DMS53 (cell line): ENCODE measurements at places on chromosomes 12 and 14.

GRCh38 chr14:60183741-60184140 lies 18.5 kb upstream of the DHRS7 start:
- peak; percentile 23 for DNase-seq

DNA sequence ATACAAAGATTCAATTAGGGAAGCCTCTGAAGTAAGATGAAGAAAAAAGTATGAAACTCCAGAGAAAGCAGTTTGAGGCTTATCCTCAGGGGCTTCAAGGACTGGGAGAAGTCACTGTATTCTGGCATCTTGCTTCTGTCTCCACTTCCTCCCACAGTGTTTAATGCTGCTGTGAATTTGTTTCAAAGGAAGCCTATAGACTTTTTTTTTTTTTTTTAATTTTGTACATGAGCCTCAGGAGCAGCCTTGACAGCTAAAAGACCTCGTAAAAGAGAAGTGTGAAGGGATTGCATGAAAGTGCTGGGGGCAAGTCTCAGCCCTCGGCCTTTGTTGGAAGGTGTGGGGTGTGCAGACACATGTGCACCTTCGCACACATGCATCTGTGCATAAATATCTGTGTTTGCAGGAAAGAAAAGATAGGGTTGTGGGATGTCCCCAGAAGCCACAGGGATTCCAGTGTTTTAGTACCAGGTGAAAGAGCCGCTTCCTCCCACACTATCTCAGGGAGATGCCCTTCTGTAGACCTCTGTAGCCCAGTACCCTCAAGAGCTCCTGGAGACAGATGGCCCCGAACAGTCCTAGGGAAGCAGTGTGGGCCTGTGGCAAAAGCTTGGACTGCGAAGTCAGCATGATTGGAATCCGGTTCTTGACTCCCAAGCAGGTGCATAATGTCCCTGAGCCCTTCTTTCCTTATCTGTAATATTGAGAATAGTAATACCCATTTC lies 193.5 kb upstream of the BCL2L14 start:
- peak; percentile 79 for DNase-seq

DNA sequence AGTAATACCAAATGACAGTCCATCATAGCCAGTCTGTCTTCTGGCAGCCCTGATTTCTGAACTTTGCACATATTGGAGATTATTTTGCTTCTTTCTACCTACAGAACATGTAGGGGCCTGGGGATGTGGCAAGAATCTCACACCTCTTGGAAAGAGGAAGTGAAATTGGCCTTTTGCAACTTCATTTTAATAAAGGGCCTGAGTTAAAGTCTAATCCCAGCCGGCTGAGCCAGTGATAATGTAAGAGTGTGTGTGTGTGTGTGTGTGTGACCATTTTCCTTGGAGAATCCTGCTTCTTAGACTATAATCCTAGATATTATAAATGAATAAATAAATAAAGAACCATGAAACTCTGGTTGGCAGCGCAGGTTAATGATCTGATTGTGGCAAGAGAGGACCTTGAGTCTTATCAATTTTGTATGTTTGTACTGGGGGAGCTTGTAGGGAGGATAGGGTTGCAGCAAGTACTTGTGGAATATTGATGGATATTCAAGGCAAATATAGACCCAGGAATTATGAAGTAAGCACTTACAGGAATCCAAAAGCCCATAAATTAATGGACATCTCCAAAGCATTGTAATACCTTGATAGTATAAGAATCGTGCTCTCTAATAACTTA lies 233.2 kb upstream of the AMIGO2 start:
- no peak for DNase-seq

DNA sequence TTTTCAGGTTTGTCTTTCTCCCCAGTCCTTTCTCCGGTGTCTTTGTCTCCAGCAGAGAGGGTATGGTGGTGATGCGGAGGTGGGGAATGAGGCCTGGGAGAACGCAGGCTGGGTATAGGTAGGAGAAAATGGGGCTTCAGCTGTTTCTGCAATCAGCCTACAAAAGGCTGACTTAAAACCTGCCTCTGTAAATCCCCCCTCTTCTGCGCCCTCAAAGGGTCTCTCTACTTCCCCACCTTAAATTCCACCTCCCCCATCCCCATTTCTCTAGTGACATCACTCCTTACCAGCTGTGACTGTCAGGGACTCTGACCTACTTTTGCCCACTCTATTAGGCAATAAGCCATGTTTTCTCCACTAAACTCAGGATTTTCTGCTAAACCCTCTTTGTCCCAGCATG lies 8.1 kb upstream of the RIMKLB start:
- DNase-seq: no peak

GRCh38 chr12:5864972-5865371 lies 80.1 kb downstream of the ANO2 start:
- no peak for DNase-seq

DNA sequence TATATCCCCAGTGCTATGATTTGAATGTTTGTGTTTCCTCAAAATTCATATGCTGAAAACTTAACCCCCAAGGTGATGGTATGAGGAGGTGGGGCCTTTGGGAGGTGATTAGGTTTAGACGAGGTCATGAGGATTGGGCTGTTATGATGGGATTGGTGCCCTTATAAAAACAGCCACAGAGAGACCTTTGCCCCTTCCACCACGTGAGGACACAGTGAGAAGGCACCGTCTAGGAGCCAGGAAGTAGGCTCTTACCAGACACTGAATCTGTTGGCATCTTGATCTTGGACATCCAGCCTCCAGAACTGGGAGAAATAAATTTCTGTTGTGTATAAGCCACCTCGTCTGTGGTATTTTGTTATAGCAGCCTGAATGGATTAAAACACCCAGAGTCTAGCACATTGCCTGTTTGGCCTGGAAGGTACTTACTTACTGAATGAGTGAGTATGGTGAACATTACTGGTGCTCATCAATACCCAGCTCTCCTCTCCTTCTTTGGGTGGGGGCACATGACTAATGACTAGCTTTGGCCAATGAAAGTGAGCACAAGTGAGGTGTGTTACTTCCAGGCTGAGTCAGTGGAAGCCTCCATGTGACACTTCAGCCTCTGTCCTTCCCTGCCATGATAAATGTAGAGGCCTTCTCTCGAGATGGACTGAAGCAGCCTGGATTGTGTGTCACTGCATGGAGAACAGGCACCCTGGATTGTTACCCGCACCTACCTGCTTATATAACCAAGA lies 72.4 kb upstream of the CHST11 start:
- no peak for DNase-seq
